ENCODE measurements at places on chromosomes 1 and 21.

DNA sequence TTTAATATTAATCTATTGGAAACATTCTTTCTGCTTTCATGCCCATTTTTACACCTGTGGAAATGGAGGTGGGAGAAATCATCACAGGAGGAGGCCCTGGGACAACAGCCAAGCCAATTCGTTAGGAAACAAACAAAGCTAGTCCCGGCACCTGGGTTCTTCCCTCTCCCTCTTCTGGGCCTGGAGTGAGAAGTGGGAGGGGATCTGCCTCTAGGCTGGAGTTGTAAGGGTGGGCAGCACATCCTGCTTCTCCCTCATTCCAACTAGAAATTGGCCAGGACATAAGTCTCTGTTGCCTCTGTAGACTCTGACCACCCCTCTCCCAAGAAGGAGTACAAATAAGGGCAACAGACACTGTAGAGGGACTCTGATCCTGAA, 20.2 kb upstream of the ERO1B start:
- DNase-seq: no peak

- no peak for DNase-seq
Observed at GRCh38 chr1:119327094-119327449, 41.5 kb upstream of the HAO2 start.

- DNase-seq: no peak
Observed at GRCh38 chr1:206809504-206810084, 37.3 kb upstream of the IL10 start.

DNA sequence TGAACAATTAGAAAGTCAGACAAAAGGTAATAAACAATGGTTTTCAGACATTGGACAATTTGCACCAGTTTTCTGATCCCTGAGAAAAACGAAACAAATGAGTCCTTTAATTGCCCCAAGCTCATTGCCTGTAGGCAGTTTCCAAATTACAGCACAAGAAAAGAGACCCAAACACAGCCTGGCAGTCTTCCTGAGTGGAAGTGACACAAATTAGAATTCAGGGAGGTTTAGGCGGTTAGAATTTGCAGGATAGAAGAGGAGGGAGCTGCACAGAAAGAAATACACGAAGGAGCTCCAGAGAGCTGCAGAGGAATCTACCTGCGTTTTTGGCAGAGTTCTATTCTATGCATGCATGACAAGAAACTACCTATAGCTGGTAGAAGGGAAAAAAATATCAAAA, 115.7 kb downstream of the PIGK start:
- no peak for DNase-seq

GRCh38 chr1:108811611-108812010, 45.3 kb downstream of the AKNAD1 start:
- no peak for DNase-seq

DNA sequence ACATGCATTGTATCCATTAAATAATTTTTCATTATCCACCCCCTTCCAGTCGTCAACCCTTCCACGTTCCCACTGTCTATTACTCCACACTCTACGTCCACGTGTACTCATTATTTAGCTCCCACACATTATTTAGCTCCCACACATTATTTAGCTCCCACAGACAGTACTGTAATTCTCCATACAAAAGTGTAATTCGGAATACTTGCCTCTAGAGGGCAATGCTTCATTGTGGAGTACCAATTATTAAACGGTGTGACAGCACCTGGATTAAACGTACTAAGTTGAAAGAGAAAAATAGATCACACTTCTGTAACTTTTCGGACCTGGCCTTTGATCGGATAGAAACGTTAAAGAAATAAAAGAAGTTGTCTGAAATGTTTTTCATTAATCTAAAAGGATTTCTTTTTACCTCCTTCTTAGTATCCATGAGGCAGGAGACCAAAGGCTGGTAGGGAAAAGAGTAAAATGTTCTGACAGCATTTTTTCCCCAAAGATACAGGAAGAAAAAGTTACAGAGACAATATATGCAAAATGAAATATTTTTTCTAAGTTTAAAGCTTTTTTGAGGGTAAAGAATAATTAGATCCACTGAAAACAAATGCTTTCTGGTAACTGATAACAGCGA, 99.2 kb downstream of the LHX8 start:
- DNase-seq: peak; percentile 12

All from inflammatory macrophage treated with lipopolysaccharide for 1 hour (primary cell).